Skeletal muscle cell (primary cell): ENCODE measurements at places on chromosomes 2 and 18.
A peak's percentile ranks its signal among the peaks of the same experiment; 100 is the strongest.

DNA sequence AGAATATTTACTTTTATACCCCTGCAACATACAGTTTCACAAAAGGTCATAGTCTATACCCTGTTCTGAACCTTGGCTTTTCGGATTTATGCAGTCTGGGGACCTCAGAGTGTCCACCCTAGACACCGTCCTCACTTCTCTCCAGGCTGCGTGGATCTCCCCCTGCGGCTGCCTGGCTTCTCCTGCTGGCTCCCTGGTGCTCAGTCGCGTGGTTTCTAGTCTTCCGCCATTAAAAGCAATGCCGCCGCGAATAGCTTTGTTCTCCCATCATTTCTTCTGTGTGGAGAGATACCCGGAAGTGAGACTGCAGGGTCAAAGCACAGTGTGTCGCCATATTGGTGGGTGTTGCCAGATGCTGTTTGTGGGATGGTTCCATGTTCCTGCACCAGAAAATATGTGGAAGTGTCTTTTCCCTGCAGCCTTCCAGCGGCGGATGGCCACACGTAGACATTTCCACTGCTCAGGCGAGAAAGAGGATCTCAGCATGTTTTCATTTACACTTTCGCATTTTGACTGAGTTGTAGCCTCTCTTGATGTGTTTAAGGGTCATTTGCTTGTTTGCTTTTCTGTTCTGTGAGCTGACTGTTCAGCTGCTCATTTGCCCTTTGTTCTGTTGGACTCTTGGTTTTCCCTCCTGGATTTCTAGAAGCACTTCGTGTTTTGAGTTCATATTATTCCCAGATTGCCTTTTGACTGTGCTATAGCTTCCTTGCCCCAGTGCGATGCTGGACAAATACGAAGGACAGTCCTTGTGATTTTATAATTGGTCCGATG, 22.9 kb upstream of the ASB1 start:
- DNase-seq: no peak

GRCh38 chr2:133345638-133346037, 222.6 kb downstream of the NCKAP5 start:
- no peak for DNase-seq

DNA sequence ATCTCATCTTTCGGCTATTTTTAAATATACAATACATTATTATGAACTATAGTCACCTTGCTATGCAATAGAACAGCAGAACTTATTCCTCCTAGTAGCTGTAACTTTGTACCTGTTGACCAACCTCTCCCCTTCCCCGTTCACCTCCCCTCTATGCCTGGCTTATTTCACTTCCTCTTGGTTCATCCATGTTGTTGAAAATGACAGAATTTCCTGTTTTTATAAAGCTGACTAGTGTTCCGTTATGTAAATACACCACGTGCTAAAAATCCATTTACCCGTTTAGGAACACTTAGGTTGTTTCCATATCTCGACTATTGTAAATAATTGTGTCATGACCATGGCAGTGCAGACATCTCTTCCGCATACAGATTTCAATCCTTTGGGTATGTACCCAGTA, 10.3 kb downstream of the ALPI start:
- no peak for DNase-seq

- DNase-seq: no peak
Measured at GRCh38 chr2:175450029-175450760, 268.7 kb upstream of the ATP5MC3 start.

DNA sequence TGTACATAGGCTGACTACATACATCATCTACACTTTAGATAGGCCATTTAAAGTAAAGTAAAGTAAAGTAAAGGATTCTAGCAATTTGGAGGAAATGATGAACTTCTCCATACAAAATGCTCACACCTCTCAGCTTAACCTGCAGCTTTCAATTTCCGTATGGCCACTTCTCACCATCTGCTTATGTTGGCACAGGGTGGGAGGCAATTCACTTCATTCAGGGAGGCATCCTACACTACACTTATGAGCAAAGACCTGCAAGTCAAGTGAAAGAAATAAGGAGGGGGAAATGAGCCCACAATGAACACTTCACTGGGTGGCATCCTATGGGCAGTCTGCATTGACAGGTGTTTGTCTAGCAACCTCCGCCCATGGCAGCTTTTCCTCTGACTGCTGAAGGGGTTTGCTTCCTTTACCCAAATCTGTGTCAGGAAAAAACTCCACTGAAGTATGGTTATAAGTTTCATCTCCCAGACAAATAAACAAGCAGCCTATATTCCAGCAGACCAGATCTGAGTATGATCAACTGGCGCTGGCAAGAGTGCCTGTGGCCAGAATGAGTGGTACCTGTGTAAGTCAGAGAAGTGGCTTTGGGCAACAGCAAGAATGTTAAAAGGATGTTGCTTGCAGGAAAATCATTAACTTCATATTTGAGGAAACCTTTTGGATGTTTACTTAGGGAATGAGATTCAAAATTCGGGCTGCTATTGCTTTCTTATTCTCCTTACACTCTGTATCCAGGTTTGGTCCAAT, 449.1 kb downstream of the TGIF1 start:
- no peak for DNase-seq

DNA sequence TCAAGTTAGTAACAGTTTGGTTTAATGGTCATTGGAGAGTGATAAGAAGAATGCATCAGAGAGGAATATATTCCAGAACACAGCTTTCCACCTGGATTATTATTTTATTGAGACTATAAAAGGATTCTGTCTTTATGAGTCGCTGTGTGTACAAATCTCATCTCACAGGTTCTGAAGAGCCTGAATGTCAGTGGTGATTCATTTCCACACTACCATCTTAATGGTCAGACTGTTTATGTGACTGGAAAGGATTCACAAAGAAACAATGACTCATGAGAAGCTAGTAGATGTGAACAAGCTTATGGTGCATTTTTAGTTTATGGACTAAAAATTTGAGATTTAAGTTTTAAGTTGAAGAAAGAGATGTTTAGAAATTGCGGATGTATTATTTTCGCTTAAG, 685.4 kb upstream of the NRXN1 start:
- peak; percentile 86 for DNase-seq

DNA sequence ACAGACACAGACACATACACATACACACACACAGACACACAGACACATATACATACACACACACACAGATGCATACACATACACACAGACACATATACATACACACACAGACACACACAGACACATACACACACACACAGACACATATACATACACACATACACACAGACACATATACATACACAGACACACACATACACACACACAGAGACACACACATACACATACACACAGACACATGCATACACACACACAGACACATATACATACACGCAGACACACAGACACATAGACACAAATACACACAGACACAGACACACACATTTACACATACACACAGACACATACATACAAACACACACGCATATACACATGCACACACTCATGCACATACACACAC, 81.5 kb upstream of the ARL4C start:
- no peak for DNase-seq

DNA sequence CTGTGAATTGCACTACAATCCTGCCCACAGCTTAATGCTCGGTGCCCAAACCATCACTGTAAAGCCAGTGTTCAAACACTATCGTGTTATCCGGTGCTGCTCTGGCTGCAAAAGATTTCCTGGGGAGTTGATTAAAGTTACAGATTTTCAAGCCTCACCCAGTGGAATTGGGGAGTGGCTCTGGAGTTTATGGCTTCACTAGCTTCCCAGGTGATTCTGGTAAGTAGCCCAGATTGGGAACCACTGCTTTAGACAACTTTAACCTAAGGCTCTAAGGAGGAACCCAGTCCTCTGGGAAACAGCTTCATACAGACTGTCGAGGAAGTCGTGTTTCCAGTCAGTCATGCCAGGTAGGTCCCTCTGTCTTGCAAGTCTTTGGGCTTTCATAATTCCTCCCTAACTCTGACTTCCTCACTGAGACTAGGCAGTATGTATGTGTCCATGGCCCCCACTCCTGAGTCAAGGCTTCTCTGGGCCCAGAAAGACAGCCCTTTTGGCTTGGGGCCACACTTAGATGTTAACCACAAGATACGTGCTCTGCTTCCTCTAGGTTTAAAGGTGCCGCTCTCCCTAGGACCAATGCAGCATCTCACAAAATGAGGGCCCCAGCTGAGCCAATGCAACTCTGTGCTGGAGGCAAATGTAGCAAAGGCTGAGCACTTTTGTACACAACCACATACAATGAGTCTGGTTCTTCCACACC, 299.7 kb downstream of the PRKCE start:
- no peak for DNase-seq

GRCh38 chr2:67572721-67573435, 175.7 kb downstream of the ETAA1 start:
- DNase-seq: peak; percentile 38

GRCh38 chr2:130728007-130728454, 839 bp upstream of the GPR148 start:
- DNase-seq: no peak

GRCh38 chr2:98216616-98217015, 129.6 kb upstream of the CNGA3 start:
- no peak for DNase-seq

DNA sequence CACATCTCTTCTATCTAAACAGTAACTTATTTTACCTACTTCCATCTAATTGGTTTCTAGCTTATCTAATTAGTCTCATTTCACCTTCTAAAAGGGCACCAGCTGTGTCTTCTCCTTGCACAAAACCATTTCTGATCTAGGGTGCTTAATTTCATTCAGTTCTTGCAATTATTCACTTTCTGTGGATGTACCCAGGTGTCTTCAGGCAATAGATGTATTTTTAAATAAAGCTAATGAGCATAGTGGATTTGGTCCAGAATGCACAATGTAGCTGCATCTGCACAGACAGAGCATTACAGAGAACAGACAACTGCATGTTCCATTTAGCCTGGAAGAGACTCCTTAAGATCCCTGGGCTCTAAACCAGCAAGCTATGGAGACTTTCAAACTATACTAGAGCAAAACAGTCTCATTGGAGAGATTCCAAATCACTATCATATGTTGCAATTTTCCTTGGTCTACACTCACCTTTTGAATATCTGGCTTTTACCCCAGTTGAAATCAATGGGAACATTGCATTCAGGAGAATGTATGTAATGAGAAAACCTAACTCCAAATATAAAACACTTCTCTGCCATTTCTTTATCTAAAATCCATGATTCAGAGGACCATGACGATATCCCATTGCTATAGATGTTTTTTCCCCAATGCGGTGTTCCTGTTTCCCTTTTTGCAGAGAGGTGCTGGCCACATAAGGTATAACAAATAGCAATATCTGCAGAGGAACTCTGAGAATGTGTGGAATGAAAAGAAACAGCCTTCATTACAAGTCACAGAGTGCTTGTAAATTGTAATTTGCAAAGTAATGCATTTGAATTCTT, 3.5 kb upstream of the RFX8 start:
- DNase-seq: peak; percentile 53

DNA sequence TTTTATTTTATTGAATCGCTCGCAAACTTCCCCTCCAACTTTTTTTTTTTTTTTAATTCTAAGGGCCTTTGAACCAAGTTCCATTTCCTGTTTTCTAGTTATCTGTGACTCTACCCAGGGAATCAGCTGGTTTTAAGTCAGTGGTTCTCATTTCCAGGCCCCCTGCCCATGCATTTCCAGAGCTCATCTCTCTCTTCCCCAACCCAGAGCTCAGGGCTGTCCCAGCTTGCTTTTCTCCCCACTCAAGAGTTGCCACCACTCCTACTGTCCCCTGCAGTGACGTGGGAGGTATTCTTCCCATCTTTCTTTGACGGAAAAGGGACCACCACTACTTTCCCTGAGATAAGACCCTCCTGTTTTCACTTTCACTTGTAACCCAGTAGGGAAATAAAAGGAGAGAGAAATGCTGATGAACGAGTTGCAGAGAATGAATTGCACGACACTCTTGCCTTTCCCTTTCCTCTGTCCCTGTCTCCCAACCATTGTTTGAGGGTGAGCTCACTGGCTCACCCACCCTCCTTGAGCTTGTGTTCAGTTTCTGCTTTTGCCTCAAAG, 42.1 kb downstream of the TET3 start:
- DNase-seq: no peak

GRCh38 chr2:142714600-142714999, 162.9 kb upstream of the KYNU start:
- no peak for DNase-seq

DNA sequence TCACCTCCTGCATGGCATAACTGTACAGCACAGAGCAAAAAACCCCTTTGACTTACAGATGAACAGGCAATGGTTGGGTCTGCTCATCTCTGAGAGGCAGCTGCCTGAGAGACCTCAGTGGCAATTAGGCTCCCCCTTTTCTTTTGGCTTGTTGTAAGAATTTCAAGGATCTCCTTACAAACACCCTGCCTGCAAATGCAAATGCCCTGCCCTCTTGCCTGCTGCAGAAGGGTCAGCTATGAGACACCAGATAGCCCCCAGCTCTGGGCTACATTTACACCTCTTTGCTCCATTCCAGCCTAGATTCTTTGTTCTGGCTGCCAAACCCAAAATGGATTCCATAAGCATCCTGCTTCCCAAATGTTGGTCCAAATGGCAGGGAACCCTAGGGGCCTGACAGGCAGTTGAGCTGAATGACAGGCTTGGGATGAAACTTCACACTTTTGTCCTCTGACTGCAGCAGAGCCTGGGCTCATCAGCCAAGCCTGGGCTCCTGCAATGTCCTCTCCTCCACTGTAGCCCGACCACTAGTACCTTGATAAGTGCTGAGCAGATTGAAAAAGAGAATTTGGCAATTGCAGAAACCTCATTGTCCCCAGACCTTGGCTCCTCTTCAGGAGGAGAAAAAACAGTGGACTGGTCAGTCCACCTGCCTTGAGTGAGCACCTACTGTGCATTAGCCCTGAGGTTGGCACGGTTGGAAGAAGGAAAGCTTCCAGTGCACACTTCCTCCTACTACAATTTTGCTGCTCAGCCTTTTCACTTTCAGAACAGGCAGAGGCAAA, 678.3 kb downstream of the BCL11A start:
- DNase-seq: no peak

DNA sequence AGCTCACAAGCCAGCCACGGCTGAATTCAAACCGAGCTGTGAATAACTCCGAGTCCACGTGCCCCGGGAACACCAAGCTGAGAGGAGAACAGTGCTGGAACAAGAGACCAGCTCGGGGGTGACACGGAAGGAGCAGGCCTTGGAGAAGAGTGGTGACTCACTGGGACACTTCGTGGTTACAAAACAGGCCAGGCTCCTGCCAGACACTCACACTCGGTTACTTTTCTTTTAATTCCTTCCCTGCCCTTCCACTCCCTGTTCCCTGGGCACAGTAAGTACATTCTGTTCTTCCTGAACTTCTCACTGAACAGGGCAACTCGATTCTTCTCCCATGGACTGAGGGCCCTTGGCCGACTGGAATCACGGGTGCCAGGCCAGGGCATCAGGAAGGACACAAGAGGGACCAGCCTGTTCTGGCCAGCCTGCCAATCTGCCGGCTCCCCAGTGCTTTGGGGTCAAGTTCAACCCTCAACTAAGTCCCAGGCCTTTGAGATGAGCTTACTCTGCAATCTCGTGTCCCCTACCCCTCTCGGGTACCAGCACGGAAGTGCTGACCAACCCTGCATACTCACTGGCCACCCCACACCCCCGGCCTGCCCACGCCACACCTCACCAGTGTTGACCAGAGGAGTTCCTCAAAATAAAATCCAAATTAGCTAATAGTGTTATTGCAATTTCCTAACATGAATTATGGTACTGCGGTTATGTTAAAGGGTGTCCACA, 87.5 kb downstream of the TFCP2L1 start:
- peak; percentile 61 for DNase-seq
